ENCODE measurements at places on chromosomes 12 and 14.
A peak's percentile ranks its signal among the peaks of the same experiment; 100 is the strongest.

DNA sequence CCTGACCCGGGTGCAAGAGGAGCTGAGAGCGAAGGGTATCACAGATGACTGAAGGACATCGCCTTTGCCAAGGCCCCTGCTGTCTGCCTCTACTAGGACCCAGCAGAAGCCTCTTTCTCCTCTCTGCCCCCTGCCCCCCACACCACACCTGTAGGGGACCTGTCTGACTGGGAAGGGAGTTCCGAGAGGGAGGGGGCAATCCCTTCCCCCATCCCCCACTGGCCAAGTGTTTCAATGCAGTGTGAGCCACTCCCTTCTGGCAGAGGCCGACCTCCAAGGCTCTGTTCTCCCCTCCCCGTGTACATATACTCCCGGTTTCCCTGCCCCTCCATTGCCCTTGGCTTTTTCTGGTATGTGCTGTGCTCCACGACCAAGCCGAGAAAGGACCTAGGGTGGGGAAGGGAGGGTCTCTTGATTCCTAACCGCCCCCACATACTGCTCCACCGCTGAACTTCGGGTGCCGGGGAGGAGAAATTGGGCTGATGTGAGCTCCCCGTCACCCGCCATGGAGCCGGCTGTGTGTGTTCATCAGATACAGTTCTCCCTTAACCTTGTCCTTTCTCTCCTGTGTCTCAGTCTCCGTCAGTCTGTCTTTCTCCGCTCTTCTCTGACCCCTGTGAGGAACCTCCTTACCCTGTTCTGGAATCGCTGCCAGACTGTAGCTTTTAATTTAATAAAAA, 2.0 kb upstream of the ARHGEF25 start:
- no peak for DNase-seq

DNA sequence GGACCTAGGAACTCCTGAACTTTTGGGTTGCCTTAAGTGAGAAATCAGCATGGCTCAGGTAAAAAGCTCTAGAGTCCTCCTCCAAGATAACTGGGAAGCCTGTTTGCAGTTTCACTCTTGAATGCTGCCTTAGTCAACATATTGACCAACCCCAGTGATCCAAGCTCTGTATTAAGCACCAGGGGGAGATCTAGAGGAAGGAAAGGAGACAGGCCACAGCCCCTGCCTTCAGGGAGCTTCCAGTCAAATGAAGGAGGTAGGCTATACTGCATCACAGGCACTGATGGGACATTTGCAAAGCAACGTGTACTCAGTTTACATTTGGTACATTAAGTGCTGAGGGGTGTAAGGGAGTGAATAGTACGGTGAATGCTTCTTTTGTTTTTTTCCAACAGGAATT, 1.2 kb upstream of the CSAD start:
- DNase-seq, result no peak

DNA sequence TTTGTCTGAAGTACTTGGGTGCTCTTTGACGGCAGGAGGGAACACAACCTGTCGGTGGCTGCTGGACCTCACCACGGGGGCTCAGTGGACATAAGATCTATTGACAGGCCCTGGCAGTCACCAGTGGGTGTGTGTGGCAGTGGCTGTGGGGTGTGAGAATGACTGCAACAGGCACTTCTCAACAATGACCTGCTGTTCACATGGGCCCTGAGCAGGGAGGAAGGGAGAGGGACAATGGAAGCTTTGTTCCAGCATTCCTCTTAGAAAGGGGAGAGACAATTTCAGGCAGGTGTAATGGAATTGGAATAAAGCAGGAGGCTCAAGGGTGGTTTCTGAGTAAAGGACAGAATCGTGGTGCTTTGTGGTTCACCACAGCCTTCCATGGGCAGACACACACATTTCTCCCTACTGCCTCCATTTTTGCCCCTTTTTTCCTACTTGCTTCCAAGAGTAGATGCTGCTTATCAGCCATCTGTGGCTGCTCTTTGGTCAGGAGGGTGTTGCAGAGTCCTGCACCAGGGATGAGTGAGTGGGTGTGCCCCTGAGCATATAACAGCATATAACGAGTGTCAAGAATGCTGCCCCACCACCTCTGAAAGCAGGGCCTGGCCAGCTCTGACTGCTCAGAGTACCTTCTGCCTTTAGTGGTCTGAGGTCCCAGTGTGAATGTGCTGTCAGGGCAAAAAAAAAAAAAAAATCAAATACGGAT, 267.7 kb downstream of the RASSF9 start:
- no peak for DNase-seq

DNA sequence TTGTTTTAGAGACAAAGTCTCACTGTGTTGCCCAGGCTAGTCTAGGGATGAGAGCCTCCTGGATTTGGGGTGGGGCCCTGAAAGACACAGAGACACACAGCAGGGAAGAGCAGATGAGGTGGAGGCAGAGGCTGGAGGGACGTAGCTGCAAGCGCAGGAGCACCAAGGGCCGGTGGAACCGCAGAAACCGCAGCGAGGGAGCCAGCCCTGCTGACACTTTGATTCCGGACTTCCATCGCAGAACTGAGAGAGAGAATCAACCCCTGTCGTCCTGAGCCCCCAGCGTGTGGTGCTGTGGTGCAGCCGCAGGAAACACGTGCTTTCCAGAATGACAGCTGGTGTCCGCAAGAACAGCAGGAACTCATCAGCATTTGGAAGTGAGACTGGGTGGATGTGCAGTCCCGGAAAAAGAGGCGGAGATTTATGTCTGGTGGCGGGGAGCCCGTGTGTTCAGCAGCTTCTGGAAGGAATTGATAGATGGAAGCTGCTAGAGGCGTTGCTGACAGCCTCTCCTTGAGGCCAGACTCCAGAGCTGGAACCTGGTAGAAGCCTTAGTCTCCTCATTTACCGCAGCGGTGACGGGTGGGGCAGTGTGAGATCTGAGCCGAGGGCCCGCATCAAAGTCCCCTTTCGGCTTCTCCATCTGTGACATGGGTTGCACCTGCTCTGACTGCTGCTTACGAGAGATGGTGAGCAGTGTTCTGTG, 21.9 kb upstream of the KLC1 start:
- DNase-seq, result peak; percentile 52

- no peak for DNase-seq
These were observed 105.2 kb upstream of the SYT1 start for GRCh38 chr12:78759367-78759766.

DNA sequence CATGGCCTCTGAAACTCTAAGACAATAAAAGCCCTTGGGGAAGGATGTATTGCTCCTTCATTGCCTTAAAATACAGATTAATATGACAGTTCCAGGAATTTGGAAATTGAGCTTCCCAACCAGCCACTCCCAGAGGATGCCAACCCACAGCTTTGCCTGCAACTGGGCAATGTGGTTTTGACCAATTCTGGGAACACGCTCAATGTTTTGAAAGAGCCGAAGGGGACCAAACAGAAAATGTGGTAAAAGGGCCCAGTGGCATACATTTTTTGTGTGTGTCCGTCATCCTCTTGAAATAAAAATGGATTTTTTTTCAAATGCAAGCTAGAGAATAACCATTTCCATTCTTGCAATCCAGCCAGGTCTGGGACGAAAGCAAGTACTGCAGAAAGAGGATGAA, 88.3 kb upstream of the PLEKHG7 start:
- DNase-seq, result no peak

GRCh38 chr14:104230119-104230815, 91.9 kb downstream of the KIF26A start:
- DNase-seq, result no peak

DNA sequence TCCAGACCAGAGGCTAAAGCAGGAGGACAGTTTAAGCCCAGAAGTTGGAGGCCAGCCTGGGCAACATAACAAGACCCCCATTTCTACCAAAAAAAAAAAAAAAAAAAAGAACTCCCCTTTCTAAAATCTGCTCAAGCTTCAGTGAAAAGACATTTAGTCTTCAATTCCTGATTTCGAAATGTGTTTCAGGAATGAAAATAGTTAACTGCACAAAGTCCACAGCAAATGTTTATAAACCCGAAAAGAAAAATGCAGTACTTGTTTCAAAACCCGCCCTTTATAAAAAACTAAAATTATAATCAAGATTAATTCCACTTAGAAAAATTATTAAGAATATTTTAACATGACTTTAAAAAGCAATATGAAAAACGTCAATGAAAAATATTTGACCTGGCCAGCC, 12.1 kb downstream of the ATXN2 start:
- no peak for DNase-seq

GRCh38 chr12:70551731-70552130, 85.5 kb downstream of the PTPRB start:
- DNase-seq, result no peak

- DNase-seq, result no peak
These were observed 3.0 kb upstream of the PIANP start for GRCh38 chr12:6703631-6704030.

Measured in activated naive CD4-positive, alpha-beta T cell treated with Interleukin-2 at 50 U/mL for 16 hours (primary cell).